HS-27A (cell line): ENCODE measurements at places on chromosomes 5 and 9.

DNA sequence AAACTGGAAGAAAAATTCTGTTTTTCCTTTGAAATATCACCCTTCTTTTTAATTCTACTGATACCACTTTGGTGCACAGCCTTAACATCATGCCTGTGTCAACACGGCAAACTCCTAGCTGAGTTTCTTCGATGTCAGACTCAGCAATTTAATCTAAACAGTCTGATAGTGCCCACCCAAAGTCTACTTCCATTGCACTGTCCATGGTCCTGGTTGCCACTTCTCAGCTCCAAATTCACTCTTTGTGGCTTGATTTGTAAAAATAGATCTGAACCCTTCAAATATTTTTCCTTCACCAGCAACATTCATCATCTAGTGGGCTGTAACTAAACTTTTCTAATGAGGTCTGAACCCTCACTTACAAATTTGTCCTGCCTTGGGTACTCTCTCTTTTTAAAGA, 107.8 kb downstream of the NUDT12 start:
- no peak for DNase-seq

- DNase-seq, result no peak
Observed at GRCh38 chr9:85200726-85201404, 531.3 kb downstream of the NTRK2 start.

DNA sequence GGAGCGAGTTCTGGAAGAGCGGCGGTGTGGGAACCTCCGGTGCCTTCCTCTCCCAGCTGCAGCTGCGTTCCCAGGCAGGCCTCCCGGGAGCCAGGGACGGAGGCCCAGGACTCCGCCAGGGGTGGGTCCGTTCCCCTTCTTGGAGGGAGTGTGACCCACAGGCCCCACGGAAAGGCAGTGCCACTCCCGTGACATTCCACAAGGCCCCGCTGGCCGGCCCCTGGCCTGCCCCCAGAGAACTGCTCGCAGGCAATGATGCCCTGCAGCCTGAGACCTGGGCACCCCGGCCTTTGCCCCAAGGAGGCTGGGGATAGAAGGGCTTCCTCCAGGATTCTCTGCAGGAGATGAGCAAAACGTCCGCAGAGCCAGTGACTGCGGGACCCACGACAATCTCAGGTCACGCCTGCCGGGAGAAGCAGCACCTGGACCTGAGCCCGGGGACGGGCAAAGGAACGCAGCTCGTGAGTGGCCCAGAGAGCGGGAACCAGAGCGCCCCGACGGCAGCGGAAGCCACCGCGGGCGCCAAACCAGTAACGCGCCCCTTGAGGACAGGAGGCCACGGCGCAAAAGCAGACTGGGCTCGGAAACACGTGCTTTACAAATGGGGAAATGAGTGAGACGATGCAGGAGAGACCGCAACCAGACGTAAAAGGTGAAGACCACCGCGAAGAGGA, 9.3 kb downstream of the OBP2B start:
- no peak for DNase-seq

GRCh38 chr5:180720486-180720885, 19.4 kb downstream of the OR2Y1 start:
- no peak for DNase-seq

GRCh38 chr5:149937610-149938009, 7.0 kb downstream of the PDE6A start:
- no peak for DNase-seq

- DNase-seq, result no peak
Observed at GRCh38 chr9:3497401-3497800, 28.4 kb downstream of the RFX3 start.
